Thymus (tissue), 14 donors: ENCODE measurements at places on chromosomes 4 and X.

DNA sequence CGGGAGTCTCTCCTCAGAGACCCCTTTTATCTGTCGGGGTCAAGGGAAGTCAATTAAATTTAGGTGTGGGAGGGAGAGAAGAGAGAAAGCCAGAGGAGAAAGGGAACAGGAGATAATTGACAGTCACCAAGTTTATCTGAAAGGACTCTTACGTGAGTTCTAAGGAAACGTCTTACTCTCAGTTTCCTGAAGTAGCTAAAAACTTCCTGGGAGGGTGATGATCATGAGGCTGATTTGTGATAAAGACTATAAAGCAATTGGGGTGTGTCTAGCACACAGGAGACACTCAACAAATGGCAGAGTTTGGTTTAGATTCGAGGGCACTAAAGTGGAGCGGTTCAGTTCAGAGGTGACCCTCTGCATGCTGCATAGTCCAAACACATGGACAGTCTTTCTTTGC lies 254.1 kb downstream of the FBXW7 start:
- peaks cover 5% of the 10 kb centered on the region for H3K4me1 ChIP-seq
- DNase-seq = no peak

DNA sequence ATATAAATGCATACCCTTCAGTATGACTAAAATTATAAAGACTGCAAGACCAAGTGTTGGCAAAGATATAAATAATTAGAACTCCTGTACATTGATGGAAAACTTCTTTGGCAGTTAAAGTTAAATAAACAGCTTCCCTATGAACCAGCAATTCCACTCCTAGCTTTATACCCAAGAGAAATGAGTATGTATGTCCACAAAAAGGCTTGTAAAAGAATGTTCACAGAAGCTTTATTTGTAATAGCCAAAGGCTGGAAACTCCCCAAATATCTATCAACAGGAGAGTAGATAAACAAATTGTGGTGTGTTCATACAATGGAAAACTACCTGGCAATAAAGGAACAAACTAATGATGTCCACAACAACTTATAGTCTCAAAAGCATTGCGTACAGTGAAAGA lies 184.8 kb downstream of the AMELX start:
- no peaks in the 10 kb centered on the region for H3K27me3 ChIP-seq
- no peaks in the 10 kb centered on the region for H3K4me1 ChIP-seq
- no peaks in the 10 kb centered on the region for H3K36me3 ChIP-seq
- no peak overlapping the region for H3K27ac ChIP-seq

DNA sequence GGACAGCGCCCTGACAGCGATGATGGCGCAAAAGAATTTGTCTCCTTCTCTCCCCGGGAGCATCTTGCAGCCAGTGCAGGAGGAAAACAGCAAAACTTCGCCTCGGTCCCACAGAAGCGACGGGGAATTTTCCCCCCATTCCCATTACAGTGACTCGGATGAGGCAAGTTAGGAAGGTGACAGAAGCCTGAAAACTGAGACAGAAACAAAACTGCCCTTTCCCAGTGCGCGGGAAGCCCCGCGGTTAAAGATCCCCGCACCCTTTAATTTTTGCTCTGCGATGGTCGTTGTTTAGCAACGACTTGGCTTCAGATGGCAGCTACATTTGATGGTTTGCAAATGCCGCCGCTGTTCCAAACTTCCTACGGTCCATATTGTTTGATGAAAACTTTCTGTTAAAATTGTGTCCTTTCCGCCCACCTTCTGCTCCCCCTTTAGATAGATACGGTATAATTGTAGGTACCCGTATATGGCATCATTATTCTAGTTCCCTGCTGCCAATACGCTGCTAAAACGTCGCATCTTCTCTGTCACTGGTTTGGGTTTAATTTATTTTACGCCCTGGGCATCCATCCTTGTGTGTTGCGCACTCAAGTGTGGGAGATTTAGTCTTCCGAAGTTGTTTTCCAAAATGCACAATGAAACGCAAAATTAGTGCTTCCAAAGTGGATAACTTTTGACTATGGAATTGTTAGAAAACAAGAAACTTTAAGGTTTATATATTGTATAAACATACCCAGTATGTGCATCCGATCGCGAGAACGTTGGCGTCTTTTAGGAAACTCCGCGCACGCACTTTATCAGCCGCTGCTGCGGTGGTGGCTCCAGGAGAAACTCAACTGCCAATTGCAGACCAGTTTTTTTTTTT lies 1.5 kb downstream of the ATOH1 start:
- H3K4me1 ChIP-seq = no peaks in the 10 kb centered on the region
- peaks cover 97% of the 10 kb centered on the region for H3K27me3 ChIP-seq
- DNase-seq = no peak
- H3K36me3 ChIP-seq = no peaks in the 10 kb centered on the region

DNA sequence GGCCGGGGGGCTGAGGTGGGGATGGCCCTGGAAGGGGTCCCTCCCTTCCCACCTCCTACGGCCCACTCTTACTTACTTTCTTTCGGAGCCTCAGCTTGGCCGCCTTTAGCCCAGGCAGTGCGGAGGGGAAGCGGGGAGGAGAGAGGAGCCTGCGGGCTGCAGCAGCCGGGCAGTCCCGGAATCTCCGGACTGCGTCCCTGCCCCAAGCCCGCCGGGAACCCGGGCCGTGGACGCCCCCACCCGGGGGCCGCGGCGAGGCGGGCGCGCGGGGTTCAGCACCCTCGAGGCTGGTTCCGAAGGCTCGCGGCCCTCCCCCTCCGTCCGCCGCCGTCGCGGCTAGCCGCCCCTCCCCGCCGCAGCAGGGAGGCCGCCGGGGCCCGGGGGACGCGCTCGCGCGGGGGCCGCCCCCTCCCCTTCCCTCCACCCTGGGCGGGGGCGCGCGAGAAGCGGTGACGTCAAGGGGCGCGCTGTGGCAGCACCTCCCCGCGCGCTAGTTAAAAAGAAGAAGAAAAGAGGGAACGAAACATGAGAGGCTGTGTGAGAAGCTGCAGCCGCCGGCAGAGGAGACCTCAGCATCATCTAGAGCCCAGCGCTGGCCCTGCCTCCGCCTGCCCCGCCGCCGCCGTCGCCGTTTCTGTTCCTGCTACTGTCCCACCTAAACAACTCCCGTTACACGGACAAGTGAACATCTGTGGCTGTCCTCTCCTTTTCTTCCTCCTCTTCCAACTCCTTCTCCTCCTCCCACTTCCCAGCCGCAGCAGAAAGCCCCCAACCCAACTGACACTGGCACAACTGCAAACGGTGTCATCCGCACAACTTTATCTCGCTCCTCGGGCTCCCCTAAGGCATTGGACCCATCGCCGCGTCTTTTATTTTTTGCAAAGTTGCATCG lies at the start of gene HHIP:
Gene HHIP (plus strand): TSS at position 526 of the 892 bp plus-strand sequence. CDS start 520 bp downstream, outside the sequence.
- H3K27me3 ChIP-seq = peaks cover 11% of the 10 kb centered on the region
- peak within 1 kb of the TSS; percentile 69 for H3K27ac ChIP-seq
- no peaks in the 10 kb centered on the region for H3K36me3 ChIP-seq
- H3K4me1 ChIP-seq = peaks cover 35% of the 10 kb centered on the region

GRCh38 chrX:50691820-50692219 lies 122.2 kb downstream of the SHROOM4 start:
- H3K4me3 ChIP-seq = no peak overlapping the region
- H3K27me3 ChIP-seq = no peaks in the 10 kb centered on the region
- DNase-seq = peak; percentile 56
- H3K27ac ChIP-seq = no peak overlapping the region
- H3K36me3 ChIP-seq = no peaks in the 10 kb centered on the region

DNA sequence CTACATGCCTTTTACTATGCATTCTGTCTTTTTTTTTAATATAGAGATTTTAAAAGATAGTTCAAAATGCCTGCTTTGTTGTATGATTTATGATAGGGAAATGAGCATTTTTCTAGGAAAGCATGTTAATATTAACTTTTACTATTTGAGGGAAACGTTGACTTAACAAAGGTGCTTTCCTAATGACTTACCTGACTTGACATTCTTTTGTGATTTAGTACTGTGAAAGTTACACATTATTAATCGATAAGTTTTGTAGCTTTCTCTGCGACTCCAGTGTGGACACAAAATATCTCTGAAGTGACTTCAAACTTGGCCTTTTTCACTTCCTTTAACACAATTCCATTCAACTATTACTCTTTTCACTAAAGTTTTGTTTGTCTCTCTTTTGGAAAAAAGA lies 184.3 kb downstream of the GC start:
- H3K27me3 ChIP-seq = no peaks in the 10 kb centered on the region
- H3K4me1 ChIP-seq = no peaks in the 10 kb centered on the region
- no peak for DNase-seq
- H3K4me3 ChIP-seq = no peak overlapping the region

- H3K4me1 ChIP-seq = no peaks in the 10 kb centered on the region
- H3K4me3 ChIP-seq = no peak overlapping the region
- H3K27me3 ChIP-seq = no peaks in the 10 kb centered on the region
- H3K36me3 ChIP-seq = no peaks in the 10 kb centered on the region
- no peak overlapping the region for H3K27ac ChIP-seq
Measured at GRCh38 chrX:23726191-23726590, 16.9 kb downstream of the ACOT9 start.

DNA sequence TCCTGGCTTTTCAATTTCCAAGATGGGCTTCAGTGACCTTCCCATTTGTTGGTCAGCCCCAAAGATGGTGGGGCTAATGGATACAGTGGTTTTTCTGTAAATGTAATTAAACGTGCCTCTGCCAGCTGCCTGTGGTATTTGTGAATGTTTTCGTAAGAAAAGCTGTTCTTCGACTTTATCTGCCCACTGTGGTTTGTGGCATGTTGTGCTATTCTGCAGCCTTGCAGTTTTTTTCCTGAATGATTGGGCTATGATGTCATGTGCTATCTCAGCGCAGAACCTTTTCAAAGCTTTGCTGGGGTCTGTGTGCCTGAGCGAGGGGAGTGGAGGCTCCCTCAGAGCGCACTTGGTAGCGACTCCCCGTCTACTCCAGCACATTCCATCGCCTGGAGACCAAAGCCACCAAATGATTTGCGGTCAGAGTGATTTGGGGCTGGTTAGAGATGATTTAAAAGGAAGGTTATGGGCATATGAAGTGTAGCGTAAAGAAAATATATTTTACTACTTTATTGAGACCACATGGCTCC lies 137.5 kb downstream of the PALLD start:
- no peak overlapping the region for H3K27ac ChIP-seq
- peaks cover 30% of the 10 kb centered on the region for H3K27me3 ChIP-seq
- peak; percentile 74 for DNase-seq

DNA sequence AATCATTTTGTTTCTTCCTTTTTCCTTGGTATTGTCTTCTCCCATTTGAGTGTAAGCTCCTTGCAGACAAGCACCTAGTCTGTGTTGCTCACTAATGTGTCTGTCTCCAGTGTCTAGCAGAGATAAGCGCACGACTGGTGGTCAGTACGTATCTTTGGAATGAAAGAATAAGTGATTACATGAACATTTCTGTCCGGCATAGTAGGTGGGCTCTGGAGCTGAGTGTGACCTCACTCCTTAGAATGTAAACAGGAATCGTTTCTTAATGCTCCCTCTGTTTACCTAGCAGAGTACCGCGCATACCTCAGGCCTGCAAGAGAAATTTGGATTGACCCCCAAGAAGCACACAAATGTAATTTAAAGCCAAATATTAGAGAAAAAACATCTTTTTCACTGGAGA lies 235.4 kb downstream of the MAML3 start:
- H3K4me3 ChIP-seq = no peak overlapping the region
- no peaks in the 10 kb centered on the region for H3K27me3 ChIP-seq
- no peak overlapping the region for H3K27ac ChIP-seq

DNA sequence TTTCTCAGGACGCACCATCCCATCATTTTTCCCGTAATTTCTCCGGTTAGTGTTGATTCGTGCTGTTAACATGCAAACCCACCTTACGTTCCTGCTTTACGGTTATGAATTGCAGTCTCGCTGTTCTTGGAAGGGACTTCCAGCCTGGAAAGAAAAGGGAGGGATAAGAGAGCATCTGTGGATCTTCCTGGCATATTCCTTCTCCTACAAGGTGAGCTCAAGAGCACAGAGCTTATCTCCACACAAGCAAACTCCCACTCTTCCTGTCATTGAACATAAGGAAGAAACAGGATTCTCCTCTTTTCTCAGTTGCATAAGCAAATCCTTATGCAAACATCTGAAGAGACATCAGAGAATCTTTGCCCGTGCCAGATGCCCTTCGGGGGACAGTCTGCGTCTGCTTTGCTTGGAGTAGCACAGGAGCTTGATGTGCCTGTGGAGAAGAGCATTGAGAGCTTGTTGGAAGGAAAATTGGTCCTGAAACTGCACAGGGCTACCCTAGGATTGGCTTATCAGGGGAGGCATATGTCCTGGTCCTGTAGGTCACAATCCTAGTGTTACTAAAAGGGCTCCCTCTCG lies 127.0 kb downstream of the ASMT start:
- DNase-seq = no peak
- no peaks in the 10 kb centered on the region for H3K36me3 ChIP-seq
- no peak overlapping the region for H3K27ac ChIP-seq
- H3K27me3 ChIP-seq = no peaks in the 10 kb centered on the region
- no peaks in the 10 kb centered on the region for H3K4me1 ChIP-seq
